MCF 10A (cell line): ENCODE measurements at places on chromosomes 13 and 19. TPM values are rescaled to one million over a fixed set of nuclear protein-coding genes. Genes with fewer than 3 reads are reported as not detected.
A peak's percentile ranks its signal among the peaks of the same experiment; 100 is the strongest.

FAM187B gene
- total RNA-seq = not detected in 2 replicates

SERPINE3 gene
- not detected in 2 replicates for total RNA-seq

INSL3 gene
- not detected in 2 replicates for total RNA-seq

ZNF550 gene
- total RNA-seq = 14.3 and 17.6 TPM in 2 replicates

CCL25 gene
- total RNA-seq = not detected in 2 replicates

FGF22 gene
- total RNA-seq = not detected in 2 replicates

EFNA2 gene
- total RNA-seq = not detected in 2 replicates

DNA sequence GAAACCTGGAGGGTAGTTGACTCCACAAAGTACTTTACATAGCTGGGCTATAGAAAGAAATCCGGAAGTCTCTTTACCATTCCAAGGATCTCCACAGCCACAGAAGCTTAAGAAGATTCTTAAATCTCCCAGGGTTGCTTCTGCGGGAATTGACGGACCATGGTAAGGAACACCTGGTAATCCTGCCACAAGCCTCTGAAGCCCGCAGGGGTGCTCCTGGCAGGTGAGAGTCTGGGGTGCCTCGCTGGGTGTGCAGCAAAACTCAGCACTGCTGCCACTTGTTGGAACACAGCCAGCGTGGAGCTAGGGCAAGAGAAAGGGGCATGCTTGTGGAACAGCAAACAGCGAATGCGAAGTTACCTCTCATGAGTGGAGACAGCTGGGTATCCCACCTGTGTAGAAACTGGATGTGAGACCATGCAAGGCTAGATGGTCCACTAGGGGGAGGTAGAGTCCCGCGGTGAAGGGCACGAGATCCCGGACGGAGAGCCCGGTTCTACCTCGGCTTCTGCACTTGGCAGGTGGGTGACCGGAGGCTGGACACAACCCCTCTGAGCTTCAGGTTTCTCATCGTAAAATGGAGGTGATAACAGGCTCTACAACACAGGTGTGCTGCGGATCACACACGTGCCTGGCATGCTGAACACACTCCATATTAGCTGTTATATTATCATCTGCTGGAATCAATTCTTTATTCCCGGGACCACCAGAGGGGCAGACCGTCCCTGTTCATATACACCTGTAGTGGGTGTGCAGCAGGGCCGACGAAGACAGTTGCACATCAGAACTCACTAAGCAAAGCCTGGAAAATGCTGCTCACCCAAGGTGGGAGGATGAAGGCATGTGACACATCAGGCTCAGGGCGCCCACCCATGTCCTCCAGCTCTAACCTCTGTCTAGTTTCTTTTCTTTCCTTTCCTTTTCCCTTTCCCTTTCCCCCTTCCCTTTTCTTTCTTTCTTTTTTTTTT, 24.1 kb upstream of the UBAC2 start:
- peak; percentile 77 for DNase-seq

DNA sequence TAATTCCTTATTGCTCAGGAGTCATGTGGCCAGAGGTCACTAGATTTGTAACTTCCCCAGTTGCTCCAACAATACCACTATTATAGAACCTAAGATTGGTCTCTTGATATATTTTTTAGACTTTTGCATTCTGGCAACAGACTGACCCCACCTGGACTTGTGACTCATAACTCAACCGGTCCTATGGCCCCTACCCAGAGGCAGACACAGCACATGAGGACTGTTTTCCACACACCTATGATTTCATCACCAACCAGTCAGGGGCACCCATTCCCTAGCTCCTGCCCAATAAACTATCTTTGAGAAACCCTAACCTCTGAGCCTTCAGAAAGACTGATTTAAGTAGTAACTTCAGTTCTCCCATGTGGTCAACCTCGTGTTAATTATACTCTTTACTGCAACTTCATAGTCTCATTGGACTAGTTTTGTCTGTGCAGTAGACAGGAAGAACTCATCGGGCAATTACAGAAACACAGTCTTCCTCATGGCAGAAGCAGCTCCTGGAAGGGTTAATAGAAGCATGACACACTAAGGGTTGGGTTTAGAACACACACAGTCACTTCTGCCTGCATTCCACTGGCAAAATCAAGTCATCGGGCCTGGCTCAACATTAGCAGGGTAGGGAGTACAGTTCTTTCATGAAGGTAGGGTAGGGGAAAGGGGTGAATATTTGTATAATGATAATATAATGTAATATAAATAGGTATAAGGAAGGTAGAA, 251.8 kb downstream of the UQCRFS1 start:
- DNase-seq = no peak

DNA sequence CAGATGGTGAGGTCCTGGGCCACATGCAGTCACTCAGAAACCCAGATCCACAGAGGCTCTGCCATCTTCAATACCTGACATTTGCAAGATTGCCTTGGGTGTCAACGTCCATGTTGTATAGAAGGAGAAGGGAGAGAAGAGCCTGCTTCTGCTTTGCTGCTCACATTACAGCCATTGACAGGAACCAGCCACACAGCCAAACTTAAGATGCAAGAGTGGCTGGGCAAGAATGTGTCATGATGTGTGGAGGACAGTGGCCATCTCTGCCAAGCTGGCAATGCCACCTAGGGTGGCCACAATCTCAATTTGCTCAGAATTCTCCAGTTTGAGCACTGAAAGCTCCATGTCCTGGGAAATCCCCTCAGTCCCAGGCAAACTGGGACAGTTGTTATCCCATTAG, 25.9 kb upstream of the SERPINE3 start:
- DNase-seq = no peak

DNA sequence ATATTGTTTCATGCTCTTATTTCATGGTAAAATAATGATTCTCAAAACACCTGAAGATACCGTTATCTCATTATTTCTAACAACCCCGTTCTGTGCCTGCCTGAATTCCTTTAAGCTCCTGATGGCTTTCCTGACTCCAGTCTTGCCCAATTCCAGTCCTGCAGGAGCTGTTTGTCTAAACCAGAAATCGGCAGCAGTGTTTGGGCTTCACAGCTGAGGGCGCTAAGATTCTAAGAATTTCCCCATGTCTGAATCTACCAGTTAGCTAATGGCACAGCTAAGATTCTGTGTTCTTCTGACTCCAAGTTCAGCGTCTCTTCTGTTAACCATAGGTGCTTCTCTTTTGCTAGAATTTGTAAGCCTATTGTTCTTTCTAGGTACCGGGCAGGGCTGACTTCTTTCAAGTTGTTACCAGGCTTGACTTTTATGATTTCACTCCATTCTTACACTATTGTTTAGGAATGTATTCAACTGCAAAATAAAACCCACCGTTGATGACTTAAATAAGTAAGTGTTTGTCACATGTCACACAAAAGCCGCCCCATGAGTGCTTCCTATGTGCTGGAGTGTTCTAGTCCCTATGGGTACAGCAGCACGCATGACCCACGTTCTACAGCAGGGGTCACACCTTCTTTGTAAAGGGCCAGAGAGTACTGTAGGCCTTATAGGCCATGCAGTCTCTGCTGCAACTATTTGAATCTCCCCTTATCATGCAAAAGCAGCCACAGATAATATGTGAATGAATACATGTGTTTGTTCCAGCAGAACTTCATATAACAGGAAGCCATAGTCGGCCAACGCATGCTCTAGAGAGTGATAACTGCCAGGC, 168.3 kb upstream of the RNF113B start:
- no peak for DNase-seq

DNA sequence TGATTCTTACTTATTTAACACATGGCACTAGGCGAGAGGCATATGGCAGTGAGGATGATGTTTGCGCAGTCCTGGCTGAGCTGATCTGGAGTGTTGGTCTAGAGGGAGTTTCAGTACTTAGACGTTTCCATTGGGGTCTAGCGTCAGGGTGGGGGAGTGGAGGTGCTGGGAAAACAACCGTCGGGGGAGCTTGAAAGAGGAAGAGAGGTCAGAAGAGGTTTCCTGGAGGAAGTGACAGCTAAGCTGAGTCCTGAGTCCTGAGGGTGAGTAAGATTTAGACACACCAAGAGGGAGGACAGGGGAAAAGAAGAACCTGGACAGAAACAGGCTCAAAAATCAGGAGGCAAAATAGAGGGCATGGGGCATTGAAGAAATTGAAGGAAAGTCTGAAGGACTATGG, 81.4 kb downstream of the ALOX5AP start:
- no peak for DNase-seq

DNA sequence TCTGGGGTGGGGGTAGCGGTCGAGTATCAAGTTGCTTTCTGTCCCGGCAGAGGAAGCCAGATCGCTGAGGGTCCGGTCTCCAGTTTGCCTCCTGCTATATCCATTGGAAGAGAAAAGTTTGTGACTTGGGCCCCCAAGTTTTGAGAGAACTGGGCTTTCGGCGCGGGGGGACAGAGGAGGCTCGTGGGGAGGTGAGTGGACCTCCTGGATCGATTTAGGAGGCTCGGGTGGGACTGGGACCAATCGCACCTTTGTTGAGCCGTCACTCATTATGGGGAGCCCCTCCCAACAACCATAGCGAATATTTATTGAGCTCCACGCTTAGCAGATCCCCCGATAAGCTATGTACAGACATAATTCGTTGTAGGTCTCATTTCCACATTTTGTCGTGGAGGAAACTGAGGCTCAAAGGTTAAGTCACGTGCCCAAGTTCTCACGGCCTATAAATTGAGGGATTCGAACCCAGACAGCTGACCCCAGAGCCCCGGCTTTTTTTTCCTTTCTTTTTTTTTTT, 909 bp downstream of the RFXANK start:
- no peak for DNase-seq

DNA sequence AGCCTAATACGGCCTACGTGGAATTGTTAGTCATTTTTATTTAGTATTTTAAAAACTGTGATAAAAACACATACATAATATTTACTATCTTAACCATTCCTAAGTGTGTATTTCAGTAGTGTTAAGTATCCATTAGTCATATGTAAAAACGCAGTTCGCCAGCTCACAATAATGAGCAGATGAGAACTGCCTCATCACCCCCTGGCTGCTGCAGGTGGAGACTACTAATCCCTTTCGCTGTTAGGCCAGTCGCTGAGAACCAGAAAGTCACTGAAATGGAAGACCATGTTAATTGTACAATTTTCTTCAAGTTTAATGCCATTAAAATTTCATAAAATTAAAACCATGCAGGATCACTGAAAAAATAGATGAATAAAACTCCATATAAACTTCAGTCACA, 1.6 kb downstream of the ESD start:
- DNase-seq = peak; percentile 9

- peak; percentile 69 for DNase-seq
Observed at GRCh38 chr19:53545271-53546065, 7.5 kb downstream of the ZNF331 start.

GRCh38 chr19:13965926-13966683, 13.8 kb downstream of the DCAF15 start:
- no peak for DNase-seq

DNA sequence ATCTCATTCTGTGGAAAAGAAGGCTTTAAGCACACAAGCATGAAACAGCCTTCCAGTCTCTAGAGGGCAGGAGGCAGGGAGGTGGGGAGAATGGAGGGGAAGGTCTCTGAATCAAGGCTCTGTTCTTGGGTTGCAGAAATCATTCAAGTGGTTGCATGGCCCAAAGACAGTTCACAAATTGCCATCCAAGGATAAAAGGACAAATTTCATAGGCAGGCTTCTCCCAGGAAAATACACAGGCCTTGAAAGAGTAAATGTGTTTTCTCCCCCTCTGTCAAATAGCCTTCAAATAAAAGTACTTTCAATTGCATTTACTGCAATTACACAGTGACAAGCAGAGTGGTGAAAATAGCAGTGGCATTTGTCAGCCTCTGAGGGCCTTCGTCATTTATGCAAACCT, 450.8 kb downstream of the DCT start:
- DNase-seq = no peak

DNA sequence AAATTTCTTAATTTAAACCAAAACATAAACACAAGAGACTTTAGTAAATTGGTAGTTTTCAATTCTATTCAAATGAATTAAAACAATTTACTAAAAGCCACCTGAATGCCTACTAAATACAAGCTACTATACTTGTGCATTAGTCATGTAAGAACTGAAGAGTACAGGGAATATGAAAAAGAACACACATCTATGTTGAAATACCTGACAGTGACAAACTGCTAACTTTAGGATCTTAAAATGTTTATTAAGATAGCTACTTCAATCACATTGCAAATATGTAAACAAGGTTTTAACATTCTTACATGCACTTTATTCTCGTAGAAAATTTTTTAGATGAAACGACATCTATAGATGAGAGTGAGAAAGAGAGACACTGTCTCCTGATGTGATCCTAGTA, 4.1 kb downstream of the SPRYD7 start:
- DNase-seq = no peak

- no peak for DNase-seq
Observed at GRCh38 chr13:92514420-92515125, 712.0 kb upstream of the GPC6 start.
